GM12878 (cell line): ENCODE measurements at places on chromosomes 11 and 22.

DNA sequence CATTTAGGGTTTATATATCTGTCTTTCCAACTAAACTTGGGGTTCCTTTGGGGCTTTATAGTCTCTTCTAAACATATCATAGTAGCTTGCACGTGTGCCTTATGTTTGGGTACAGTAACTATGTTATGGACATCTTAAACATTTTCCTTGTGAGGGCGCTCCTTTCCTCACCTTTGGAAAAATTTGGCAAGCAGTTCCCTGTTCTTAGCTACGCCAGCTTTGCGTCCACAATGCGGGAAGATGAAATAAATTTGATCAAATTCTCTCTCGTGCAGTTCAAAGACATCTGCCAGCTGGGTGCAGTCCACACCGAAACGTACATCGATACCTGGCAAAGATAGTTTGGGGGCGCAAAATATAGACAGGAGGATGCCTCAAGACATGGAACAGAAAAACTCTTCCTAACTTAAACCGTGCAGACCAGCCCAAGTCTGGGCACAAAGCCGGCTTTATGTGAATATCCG lies 548 bp downstream of the FDXACB1 start:
- no peaks in the 10 kb centered on the region for H3K27me3 ChIP-seq
- DNase-seq: no peak
- no peaks in the 10 kb centered on the region for H3K36me3 ChIP-seq
- H3K4me3 ChIP-seq: peak overlapping the region; percentile 94
- H3K27ac ChIP-seq: peak overlapping the region; percentile 85

GRCh38 chr11:21983431-21983830 lies 209.5 kb upstream of the ANO5 start:
- DNase-seq: no peak
- no peaks in the 10 kb centered on the region for H3K36me3 ChIP-seq
- no peaks in the 10 kb centered on the region for H3K4me1 ChIP-seq

GRCh38 chr11:6717426-6717825 lies 34.3 kb upstream of the MRPL17 start:
- H3K27ac ChIP-seq: no peak overlapping the region
- no peak overlapping the region for H3K4me3 ChIP-seq
- no peaks in the 10 kb centered on the region for H3K27me3 ChIP-seq
- peaks cover 18% of the 10 kb centered on the region for H3K36me3 ChIP-seq
- DNase-seq: no peak

DNA sequence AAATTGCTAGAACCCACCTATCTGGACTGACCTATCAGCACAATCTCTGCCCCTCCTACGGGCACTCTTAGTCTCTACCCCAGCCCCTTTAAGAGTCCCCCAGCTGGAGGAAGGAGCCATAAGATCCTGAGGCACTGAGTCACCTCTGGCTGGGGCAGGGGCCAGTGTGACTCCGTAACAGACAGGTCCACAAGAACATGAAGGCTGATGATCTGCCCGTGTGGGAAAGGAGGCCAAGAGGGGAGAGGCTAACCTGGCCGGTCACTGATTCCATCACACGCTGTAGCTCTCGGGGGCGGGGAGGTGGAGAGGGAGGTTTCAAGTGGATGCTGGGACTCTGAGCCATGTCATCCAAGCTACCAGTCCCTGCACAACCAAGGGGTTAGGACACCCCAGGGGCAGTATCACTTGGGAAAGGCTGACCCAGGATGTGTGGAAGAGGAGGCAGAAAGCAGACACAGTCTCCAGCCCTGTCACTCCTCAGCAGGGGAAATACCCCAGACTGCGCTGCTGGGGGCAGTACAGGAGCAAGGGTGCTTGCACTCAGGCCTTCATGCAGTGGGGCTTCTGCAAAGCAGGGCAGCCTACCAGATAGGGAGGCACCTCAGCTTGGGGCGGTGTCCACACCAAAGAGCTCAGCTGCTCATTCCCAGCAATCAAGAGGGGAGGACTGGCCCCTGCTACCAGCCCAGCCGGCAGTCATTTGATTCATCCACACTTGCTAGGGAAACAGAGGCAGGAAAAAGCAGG lies 22.3 kb downstream of the ARHGAP1 start:
- no peak overlapping the region for H3K4me3 ChIP-seq
- no peak for DNase-seq
- H3K27ac ChIP-seq: no peak overlapping the region
- H3K27me3 ChIP-seq: no peaks in the 10 kb centered on the region

DNA sequence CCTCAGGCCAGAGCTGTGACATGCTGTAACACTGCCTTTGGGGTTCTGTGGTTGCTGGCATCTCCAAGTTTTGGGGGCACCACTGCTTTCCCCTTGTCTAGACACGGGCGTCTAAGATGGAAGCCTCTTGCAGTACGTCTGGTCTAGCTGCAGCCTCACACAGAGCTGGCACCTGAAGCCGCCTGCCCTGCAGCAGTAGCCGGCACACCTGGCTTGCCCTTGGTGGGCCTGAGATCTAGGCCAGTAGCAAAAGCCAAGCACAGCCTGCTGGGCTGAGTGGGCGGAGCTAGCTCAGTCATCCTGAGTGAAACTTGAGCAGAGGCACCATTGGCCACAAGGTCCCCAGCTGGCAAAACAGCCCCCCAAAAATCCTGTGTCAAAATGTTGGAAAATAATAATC lies 154.2 kb downstream of the DLG2 start:
- H3K27me3 ChIP-seq: no peaks in the 10 kb centered on the region
- DNase-seq: no peak
- no peak overlapping the region for H3K27ac ChIP-seq
- H3K4me3 ChIP-seq: no peak overlapping the region

DNA sequence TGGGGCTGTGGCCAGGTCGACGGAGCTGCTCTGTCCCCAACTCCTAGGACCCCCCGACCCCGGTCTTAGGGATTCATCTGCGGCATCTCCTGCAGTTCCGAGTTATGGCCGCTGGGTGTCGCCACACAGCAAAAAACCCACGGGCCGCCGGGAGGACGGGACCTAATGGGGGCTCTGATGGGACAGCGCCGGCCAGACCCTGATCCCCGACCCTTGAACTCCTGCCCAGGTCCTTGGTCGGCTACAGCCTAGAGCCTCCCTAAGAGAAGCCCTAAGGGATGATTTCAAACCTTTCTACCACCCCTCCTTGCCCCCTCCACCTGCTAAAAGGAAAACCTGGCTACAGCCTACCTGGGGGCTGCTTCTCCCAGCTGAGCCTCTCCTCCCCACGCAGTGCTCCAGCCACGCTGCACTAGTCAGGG lies 30.8 kb upstream of the LRRC10B start:
- no peaks in the 10 kb centered on the region for H3K4me1 ChIP-seq
- H3K27ac ChIP-seq: no peak overlapping the region
- H3K36me3 ChIP-seq: no peaks in the 10 kb centered on the region
- no peak for DNase-seq

DNA sequence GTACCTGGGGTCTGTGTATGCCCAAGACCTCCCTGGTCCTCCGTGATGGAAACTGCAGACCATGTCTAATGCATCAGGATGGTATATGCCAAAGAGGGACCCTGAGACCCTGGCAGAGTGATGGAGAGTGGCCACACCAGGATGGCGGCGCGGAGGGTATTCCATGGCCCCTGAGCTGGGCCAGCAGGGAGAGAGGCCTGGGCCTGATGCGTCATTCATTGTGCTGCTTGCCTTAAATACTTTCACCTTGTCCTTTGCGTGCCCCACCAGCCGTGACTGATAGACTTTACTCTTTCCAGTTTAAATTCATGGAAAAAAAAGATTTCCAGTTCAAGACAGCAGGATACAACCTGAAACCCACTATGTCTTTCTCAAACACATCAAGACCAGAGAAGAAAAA lies 5.6 kb upstream of the NDUFV1 start:
- no peaks in the 10 kb centered on the region for H3K36me3 ChIP-seq
- H3K27me3 ChIP-seq: no peaks in the 10 kb centered on the region
- no peak for DNase-seq
- H3K4me3 ChIP-seq: peak overlapping the region; percentile 59; the same call in 1 of the 2 replicates

DNA sequence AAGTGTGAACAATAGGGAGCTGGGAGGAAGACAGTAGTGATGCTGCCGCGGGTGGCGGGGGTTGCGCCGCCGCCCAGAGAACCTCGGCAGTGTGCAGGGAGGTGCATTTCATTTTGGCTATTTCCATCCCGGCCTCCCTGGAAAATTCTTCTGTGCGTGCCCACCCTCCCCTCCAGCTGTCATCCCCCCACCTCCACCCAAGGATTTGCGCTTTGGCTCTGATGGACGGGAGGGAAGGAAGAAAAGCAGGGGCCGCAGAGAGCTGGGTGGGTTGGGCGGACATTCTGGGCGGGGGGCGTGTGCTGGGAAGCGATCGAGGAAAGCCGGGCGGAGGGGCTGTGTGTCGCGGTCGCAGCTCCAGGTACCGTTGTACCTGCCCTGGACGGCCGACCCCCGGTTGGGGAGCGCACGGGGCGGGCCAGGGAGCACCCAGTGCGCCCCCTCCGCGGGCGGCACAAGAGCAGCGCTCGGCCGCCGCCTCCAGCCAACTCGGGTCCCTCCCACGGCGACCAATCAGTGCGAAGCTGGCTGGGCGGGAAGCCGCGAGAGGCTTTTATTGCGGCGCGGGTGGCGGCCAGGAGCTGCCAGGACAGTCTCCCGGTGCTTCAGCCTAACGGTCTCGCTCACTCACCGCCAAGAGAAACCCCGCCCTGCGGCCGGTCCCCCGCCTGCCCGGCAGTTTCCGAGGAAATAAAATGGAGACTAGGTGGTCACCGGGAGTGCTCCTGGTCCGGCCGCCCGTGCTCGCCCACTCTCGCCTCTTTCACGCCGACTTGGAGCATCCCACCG lies 1.6 kb downstream of the NCAM1 start:
- no peak overlapping the region for H3K27ac ChIP-seq
- DNase-seq: no peak
- no peak overlapping the region for H3K4me3 ChIP-seq
- H3K36me3 ChIP-seq: no peaks in the 10 kb centered on the region

DNA sequence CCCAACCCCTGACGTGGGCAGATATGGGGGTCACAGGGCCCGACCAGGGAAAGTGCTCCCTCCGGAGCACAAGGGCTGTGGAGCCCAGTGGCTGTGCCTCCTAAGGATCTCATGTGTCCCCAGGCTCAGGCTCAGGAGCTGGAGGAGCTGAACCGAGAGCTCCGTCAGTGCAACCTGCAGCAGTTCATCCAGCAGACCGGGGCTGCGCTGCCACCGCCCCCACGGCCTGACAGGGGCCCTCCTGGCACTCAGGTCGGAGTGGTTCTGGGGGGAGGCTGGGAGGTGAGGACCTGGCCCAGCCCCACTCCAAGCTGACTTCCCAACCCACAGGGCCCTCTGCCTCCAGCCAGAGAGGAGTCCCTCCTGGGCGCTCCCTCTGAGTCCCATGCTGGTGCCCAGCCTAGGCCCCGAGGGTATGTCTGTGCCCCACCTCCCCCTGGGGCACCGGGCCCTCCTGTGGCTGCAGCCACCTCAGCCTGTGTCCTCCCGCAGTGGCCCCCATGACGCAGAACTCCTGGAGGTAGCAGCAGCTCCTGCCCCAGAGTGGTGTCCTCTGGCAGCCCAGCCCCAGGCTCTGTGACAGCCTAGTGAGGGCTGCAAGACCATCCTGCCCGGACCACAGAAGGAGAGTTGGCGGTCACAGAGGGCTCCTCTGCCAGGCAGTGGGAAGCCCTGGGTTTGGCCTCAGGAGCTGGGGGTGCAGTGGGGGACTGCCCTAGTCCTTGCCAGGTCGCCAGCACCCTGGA lies 2.5 kb downstream of the RASSF7 start:
- no peak overlapping the region for H3K27ac ChIP-seq
- H3K27me3 ChIP-seq: no peaks in the 10 kb centered on the region; the same call in 1 of the 2 replicates
- no peak overlapping the region for H3K4me3 ChIP-seq

DNA sequence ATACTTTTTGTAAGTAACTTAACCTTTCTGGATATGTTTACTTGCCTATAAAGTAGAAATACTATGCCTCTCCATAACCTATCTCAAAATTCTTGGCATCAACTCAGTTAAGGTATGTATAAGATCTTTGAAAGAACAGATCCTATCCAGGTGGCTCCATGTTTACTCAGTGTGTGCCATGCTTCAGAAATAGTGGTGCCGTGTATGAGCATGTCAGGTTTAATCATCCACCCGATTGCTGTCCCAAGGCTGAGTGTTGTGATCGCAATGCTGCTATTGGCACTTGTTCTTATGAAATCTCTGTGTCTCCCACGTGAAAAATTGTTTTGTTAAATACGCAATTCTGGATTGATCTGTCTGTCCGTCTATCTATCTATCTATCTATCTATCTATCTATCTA lies 85.9 kb upstream of the SNX19 start:
- DNase-seq: no peak
- H3K36me3 ChIP-seq: no peaks in the 10 kb centered on the region
- no peak overlapping the region for H3K27ac ChIP-seq
- no peaks in the 10 kb centered on the region for H3K27me3 ChIP-seq
